Skeletal muscle cell (primary cell): ENCODE measurements at places on chromosomes 1 and 21.

DNA sequence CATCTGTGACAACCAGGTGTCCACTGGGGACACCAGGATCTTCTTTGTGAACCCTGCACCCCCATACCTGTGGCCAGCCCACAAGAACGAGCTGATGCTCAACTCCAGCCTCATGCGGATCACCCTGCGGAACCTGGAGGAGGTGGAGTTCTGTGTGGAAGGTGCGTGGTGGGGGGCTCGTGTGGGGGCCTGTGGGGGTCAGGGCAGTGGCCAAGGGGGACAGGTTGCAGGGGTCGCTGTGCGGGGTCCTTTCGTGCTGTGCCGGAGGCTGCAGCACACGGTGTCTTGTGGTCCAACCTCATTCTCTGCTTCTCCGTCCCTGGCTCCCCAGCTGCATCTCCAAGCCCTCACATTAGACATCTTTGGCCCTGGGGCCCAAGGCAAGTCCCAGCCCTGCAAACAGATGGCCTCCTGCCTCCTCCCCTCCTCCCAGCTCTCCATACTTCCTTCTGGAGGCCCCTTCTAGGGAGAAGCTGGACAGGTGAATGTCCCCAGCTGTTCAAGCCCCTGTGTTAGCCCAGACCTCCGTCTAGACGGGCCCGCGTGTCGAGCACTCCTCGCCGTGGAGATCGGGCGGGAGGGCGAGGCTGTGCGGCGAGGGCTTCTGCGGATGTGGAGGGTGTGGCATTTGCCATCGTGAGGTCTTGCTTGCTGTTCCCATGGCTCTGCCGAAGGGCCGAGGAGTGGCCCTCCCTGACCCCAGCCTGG lies 2.5 kb downstream of the AGRN start:
- DNase-seq = no peak

GRCh38 chr1:32886004-32886827 lies at the start of gene HPCA:
Gene HPCA (plus strand): TSS chr1:32886491. CDS start chr1:32888899, 2,408 bp downstream.
- DNase-seq = no peak

GRCh38 chr1:110130113-110130591 lies 17.9 kb downstream of the UBL4B start:
- DNase-seq = no peak

- DNase-seq = no peak
Measured at GRCh38 chr1:207748737-207749528, 2.9 kb upstream of the CD46 start.

GRCh38 chr1:197750366-197750765 lies 24.9 kb downstream of the DENND1B start:
- no peak for DNase-seq

GRCh38 chr1:79004916-79005315 lies 1.6 kb downstream of the ADGRL4 start:
- no peak for DNase-seq

DNA sequence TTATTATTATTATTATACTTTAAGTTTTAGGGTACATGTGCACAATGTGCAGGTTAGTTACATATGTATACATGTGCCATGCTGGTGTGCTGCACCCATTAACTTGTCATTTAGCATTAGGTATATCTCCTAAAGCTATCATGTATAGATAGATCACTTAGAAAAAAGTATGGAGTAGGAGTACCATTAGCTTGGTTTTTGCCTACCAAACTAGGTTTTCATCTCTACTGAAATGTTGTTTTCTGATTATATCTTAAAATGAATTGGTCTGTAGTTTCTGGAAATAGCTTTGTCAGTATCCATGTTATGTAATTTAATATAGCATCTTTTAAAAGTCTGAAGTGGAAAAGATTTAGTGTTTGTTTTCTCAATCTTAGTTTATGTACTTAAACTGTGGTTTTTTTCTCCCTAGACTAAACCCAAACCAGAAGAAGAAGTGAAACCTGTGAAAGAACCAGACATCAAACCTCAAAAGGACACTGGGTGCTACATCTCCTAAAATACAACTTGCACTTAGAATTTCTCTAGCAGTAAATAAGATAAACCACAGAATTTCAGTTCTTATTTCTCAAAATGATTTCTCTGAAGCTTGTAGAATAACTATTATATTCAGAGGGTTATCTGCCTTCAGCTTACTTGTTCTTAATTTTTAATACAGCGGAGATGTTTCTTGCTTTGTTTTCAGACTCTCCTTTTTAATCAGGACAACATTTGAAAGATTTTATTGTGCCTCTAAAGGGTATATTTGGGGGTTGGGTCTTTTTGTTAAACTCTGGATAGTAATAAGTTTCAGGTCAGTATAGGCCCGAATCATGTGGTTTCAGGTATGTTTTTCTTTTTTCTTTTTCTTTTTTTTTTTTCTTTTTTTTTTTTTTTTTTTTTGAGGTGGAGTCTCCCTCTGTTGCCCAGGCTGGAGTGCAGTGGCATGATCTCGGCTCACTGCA lies 4.5 kb upstream of the FAM177B start:
- no peak for DNase-seq

- DNase-seq = no peak
Measured at GRCh38 chr1:210446479-210446878, 117.8 kb downstream of the HHAT start.

DNA sequence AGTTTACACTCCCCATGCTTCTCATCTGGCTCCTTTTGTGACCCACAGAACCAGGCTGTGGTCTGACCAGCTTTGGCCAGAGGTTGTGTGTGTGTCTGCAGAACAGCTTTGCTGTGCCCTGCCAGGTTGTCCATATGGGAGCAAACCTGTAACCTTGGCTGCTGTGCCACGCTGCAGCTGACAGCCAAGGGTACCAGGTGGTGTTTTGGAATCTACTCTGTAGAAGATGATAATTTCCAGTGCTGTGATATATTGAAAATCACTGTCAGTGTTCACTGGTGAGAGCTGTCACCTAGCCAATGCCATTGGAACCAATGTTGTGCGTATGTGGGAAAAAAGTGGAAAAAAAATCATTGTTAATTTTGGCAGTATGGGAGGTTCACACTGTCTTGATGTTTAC lies 18.2 kb downstream of the CENPF start:
- no peak for DNase-seq

GRCh38 chr1:83697961-83698360 lies 301.0 kb downstream of the TTLL7 start:
- DNase-seq = no peak

DNA sequence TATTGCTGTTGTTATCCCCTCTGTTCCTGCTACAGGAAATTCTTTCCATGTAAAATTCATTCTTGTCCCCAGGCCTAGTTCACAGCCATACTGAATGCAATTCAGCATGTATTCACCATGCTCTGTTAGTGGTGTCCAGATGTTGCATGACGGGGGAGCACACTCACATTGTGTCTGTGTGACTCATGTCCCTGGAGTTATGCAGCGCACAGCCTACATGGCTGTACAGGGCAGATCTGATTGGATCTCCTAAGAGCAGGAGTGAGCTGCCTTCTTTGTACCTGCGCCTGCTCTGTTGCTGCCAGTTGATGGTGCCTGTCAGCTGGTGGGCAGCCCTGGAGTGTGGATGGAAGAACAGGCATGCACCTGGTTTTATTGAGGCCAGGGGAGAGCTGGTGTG lies 17.6 kb downstream of the HTR6 start:
- DNase-seq = peak; percentile 88

DNA sequence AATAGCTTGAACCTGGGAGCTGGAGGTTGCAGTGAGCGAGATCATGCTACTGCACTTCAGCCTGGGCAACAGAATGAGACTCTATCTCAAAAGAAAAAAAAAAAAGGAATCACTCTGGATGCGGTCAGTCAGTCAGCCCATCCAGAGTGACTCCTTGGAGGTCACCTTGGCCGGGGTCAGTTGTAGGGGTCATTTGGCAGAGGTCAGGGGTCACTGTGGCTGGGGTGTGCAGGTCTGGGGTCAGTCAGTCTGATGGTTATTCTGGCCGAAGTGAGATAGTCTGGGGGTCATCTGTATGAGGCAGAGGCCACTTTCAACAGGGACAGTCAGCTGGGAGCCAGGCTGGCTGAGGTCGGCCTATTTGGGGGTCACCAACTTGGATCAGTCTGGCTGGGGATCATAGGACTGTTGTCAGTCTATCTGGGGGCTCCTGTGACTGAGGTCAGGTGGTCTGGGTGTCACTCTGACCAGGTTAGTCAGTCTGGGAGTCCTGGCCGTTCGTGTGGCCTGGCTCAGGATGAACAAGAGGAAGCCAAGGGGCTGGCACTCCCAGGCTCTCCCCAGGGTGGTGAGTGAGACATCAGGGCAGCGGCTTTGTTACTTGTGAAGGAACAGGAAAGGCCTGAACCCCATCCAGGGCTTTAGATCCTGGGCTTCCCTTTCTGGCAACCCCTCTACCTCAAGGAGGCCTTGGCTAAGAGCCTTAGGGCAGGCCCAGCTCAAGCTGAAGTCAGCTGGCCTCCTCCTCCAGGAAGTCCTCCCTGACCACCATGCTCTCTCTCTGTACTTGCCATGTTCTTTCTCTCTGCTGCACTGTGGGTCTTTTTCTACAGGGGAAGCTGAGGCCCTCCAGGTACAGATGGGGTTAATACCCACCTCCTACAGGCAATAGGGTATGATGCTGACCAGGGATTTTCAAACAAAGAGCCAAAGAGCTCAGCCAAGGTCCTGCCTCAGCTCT lies 15.1 kb downstream of the PTPRU start:
- DNase-seq = no peak

DNA sequence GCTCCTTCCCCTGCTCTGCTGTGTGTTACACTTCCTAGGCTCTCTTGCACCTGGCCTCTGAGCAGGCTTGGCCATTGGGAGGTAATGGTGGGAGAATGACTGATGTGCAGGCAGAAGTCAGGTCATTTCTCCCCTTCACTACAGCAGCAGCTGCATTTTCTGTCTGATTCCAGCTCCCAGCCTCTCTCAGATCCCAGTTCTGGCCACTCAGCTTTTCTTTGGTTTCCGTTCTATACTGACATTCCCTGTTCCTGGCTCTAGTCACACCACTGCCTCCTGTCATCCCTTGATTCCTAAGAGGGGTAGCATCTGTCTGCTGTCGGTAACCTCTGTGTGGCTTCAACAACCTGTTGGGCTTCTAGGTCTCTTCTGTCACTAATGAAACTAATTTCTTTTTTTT lies 127.7 kb upstream of the HOOK1 start:
- no peak for DNase-seq

GRCh38 chr1:110645211-110645610 lies 29.5 kb downstream of the KCNA3 start:
- DNase-seq = no peak

- DNase-seq = no peak
Measured at GRCh38 chr1:4305526-4306301, 348.7 kb upstream of the AJAP1 start.

DNA sequence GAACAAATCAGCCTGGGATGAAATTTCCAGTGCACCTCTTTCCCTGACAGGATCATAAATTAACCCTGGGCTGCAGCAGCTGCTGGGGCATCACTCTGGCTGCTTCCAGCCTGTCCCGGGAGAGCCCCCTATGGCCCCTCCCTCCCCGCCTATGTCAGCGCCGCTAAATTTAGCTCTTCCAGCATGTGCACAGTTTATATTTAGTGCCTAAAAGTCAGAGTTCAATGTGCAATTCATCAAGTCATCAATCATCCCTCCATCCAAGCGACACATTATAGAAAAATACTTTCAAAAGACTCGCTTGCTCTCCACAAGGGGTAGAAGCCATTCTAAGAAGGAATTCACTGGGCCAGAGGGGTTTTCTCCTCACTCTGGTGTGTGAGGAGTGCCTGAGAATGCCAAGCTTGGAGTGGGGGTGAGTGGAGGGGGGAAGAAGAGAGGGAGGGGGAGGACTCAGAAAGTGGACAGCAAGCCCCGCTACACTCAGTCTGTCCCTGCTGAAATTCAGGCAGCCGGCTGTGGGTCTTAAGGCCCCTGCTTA lies 37.4 kb downstream of the XCL1 start:
- peak; percentile 41 for DNase-seq

DNA sequence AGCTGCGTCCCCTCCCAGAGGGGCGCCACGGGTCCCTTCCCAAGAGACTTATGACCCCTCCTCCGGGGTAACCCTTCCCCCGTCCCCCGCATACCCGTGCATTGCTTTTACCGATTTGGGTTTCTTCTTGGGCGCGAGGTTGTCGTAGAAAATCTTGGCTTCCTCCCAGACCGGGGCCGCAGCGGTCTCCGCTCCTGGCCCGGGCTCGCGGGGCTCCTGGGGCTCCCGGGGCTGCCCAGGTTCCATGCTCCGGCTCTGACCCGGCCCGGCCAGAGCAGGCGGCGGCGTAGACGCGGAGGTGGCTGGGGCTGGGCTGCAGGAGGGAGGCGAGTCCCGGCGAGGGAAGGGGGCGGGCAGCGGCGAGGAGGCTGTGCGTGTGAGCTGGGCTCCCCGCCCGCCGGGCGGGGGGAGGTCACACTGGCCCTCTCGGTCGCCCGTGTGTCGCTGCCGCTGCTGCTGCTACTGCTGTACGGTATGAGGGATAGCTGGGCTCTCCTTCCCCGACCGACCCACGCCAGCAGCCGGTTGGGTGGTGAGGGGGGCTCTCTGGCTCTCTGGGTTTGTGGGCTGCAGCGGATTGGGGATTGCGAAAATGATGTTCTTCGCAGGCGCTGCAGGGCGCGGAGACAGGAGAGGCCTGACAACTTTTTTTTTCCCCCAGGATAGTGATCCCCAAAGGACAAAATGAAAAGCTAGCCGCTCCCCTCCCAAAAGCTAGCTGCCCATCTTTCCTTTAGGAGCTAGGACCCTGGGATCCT lies at the start of gene NT5C1A:
TSS of gene NT5C1A (minus strand) at position 315 of the 758 bp plus-strand sequence. CDS start at position 246, 69 bp downstream.
- no peak for DNase-seq

- no peak for DNase-seq
Measured at GRCh38 chr1:118767971-118768370, 220.2 kb downstream of the TBX15 start.

DNA sequence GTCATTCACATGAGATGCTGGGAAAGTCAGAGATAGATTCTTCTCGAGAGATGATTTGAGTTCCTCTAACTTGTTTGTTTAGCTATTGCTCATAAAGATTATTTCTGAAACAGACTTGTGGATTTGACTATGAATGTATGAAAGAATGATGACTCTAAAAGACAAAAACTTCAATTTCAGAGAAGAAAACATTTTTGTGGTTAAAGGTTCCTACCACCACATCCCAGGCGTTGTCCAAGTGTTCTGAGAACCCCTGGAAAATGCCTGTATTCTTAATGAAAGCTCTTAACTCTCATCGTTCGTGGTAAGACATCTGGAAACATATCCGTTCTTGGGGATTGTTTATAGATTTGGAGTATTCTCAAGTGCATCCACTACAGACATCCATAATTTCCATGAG lies 228.7 kb downstream of the BARHL2 start:
- no peak for DNase-seq

- no peak for DNase-seq
Measured at GRCh38 chr1:223326776-223327175, 37.2 kb downstream of the SUSD4 start.

DNA sequence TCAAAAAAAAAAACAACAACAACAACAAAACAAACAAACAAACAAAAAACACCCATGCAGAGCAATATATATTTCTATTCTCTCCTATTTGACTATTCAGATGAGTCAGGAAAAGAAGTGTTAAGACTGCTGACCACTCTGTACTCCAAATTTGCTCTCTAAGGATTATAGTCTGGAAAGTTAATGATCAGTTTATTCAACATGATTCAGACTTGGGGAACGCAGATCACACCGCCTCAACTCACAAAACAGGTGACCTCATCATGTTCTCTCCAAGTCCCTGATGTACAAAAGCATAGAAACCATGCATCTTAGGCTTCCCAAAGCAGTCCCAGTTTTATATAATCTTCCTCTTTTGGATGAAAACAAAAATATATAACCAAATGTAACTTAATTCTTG lies 51.9 kb upstream of the PRRC2C start:
- peak; percentile 84 for DNase-seq
